ENCODE measurements at places on chromosomes 6 and 20.

DNA sequence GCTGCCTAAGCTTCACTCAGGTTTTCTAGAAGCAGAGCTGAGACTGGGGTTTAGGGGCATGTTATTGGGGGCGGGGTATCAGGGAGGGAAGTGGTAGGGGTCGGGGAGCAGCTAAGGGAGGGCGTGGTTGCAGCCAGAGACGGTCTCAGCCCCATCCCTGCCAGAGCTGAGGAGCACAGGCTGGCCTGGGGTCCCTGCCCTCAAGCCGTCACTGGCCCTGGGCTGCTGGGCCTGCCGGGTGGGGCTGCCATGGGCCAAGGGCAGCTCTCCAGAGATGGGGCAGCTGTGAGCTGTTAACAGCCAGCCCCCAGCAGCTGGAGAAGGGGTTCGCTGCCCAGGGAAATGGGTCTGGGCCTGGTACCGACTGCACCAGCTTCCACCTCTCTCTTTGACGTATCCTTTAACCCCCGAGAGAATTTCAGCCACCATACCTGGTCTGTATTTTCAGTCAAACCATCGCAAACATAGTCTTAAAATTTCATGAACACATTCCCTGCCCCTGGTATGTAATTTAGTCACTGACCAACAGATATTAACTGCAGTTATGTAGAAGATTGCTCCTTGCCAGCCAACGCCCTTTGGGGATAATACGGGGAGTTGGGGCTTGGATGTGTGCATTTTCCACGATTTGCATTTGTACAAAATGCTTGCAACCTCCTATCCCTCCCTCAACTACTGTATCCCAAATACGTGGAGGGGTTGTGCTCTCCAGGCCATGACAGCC lies 253.4 kb downstream of the TAF4 start:
- no peak for DNase-seq

- DNase-seq, result no peak
Observed at GRCh38 chr6:151661928-151662327, 145.6 kb upstream of the ESR1 start.

GRCh38 chr20:47464380-47465101 lies 37.1 kb upstream of the NCOA3 start:
- DNase-seq, result no peak

DNA sequence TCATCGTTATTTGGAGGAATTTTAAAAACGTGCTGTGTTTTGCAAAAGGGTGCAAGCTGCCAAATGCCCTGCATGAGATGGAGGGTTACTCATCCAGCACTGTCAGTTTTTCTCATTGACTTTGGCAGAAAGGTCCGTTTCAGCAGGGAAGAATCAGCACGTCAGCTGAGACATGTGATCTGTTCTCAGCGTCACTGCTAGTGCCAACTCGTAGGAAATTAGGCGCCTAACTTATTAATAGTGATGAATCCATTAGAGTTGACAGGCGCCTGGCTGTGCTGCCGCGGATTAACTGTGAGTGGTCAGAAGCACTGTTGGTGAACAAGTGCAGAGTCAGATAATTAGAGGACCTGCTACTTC lies 175.5 kb upstream of the FOXQ1 start:
- peak; percentile 71 for DNase-seq

GRCh38 chr6:89596484-89596883 lies 42.1 kb downstream of the LYRM2 start:
- DNase-seq, result no peak

DNA sequence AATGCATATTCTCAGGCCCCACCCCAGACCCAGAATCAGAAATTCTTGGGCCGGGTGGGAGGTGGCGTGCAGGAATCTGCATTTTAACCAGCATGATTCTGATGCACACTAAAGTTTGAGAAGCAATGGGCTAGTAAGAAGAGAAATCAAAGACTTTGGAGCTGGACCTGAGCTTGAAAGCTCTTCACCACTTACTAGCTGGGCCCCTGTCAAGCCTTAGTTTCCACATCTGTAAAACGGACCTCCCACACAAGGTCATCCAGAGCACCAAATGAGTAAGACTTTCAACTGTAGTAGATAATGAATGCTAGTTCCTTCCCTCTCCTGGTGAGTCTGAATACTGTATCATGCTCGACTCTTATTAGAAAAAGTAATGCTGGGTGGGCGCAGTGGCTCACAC lies 87.0 kb downstream of the TBC1D7 start:
- no peak for DNase-seq

- DNase-seq, result no peak
Observed at GRCh38 chr6:148874698-148875293, 128.0 kb downstream of the UST start.

DNA sequence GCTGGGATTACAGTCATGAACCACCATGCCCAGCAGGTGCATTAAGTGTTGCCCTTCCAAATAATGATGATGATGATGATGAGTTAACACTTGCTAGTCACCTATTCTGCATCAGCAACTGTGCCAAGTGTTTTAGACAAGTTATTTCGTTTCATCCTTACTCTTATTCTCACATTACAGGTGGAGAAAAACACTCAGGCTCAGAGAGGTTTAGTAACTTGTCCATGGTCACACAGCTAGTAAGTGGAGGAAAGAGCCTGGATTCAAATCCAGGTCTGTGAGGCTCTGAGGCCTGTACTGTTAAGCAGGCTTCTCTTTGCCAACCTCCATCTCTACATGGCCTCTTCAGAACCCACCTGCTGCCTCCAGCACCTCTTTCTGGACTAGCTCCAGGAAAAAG lies 70.8 kb downstream of the MDGA1 start:
- no peak for DNase-seq

GRCh38 chr20:1423625-1424106 lies 30.8 kb upstream of the FKBP1A start:
- DNase-seq, result no peak

GRCh38 chr20:48128436-48128835 lies 343.2 kb upstream of the SULF2 start:
- DNase-seq, result no peak

- DNase-seq, result no peak
Observed at GRCh38 chr6:63675138-63675537, 39.5 kb downstream of the PHF3 start.

- no peak for DNase-seq
Observed at GRCh38 chr20:21702553-21703470, 2.7 kb upstream of the PAX1 start.

DNA sequence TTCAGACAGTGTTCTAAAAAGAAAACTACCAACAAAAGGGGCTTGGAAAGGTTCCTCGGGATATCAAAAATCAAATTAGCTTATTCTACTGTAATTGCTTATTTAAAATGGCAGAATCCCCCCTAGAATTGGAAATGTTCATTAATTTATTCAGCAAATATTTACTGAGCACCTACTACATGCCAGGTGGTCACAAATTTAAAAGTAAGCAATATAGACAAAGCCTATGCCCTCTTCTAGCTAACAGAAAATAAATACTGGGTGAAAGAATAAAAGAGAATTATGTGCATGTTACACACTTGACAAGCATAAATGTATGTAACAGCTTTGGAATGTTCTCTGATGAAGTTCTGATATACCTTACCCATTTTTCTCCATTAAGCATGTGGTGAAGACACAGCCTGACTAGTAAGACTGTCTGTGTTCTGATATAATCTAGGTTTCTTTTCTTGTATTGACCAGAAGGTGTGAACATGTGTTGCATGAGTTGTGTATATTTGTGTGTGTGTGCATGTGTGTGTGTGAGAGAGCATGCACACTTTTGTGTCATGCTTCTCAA lies 606.7 kb upstream of the CITED2 start:
- DNase-seq, result no peak

- no peak for DNase-seq
Observed at GRCh38 chr6:37396571-37397180, 36.3 kb upstream of the CMTR1 start.

- no peak for DNase-seq
Observed at GRCh38 chr20:62660768-62661167, 18.5 kb downstream of the SLCO4A1 start.

GRCh38 chr6:36226438-36227047 lies 30.0 kb downstream of the BRPF3 start:
- DNase-seq, result no peak

DNA sequence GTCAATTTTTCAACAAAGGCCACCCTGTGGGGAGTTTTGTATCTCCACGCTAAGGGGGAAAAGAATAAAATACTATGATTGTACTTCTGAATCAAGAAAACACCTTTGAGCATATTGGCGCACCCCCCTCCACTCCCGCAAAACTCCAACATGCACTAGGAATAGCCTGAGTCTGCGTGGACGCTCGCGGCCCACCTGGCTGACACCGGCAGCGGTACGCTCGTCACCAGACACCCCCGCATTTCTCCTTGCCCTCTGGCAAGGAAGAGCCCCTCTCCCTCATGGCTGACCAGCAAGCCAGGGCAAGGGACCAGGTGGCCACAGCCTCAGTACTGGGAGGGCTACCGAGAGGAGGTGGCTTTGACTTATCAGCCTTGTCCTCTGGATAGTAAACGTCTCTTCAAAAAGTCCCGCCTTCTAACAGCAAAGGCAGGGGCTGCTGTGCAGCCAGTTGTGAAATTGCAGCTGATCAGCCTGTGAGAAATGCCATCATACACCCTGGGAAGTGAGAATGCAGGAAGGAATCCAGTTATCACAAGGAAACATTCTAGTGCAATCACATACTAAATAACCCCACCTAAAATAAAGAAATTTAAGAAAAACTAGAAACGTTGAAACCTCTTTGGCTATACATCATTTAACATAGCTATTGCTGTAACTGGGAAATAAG lies 84.2 kb downstream of the HUS1B start:
- DNase-seq, result no peak

GRCh38 chr6:47853766-47854165 lies 71.9 kb downstream of the OPN5 start:
- no peak for DNase-seq

DNA sequence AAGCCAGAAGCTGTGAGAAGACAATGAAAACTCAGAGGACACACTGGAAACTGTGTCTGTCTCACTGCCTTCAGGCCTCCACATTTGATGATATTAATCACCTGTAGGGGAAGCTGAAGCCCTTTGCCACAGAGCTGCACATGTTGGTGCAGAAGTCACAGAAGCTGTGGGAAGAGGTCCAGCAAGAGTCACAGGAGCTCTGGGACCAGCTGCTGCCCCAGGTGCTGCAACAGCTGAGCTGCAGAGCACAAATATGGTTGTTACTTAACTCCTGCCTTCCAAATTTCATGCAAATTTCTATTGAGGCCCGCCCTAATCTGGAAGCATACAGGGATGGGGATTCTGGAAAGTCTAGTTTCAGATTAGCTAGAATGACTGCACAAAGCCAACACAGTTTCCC lies 169.3 kb downstream of the OGFRL1 start:
- no peak for DNase-seq

DNA sequence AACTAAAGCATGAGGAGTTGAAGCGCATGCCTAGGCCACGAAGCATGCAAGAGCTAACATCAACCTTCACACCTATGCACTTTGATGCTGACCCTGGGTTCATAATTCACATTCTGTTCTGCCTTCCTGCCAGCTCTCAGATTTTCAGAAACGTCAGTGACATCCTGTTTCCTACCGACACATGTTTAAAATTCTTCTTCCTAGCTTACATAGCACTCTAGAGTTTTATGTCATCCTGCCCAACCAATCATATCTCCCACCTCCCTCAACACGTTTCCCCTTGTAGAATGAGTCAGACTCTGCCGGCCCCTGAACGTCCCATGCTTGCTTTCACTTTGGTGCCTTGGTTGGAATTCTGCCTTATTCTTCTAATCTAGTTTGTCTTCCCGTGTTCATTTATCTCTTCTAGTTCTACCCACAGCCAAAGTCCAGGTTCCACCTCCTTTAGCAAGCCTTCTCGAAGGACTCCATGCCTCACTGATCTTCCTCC lies 97.2 kb upstream of the MAP7 start:
- no peak for DNase-seq

DNA sequence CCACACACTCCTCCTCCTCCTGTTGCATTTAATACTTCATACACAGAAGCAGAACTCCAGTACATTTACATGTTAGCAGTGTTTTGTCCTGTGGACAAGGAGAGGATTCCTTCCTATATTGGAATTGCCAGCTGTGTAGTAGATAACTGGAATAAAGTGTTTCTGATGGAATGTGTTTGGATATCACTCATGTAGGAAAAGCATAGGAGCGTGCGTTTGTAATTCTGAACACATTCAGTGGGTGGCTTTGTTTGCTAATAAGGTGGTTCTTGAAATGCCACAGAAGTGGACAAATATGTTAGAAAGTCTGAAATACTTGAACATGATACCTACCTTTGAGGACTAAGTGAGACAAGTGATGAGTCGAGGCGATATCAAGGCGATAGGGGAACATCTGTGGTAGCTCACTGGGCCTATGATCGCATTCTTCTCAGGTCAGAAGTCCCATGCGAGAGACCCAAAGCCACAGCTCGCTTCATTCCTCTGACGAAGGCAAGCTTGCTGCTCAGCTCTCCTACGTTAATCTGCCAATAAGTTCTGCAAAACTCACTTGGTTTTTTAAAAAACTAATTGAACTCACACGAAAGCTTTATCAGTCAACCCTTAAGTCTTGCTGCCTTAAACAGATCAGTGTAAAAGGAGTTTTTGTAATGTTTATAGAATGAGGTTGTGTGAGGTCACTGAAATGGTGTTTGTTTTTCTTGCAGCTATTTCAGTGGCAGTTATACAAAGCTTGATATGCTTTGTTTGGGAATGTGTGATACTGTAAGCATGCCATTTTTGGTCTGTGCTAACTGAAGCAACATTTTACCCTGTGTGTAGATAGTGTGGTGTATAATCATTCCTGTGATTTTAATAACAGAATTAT lies 159.9 kb downstream of the SOX4 start:
- no peak for DNase-seq

DNA sequence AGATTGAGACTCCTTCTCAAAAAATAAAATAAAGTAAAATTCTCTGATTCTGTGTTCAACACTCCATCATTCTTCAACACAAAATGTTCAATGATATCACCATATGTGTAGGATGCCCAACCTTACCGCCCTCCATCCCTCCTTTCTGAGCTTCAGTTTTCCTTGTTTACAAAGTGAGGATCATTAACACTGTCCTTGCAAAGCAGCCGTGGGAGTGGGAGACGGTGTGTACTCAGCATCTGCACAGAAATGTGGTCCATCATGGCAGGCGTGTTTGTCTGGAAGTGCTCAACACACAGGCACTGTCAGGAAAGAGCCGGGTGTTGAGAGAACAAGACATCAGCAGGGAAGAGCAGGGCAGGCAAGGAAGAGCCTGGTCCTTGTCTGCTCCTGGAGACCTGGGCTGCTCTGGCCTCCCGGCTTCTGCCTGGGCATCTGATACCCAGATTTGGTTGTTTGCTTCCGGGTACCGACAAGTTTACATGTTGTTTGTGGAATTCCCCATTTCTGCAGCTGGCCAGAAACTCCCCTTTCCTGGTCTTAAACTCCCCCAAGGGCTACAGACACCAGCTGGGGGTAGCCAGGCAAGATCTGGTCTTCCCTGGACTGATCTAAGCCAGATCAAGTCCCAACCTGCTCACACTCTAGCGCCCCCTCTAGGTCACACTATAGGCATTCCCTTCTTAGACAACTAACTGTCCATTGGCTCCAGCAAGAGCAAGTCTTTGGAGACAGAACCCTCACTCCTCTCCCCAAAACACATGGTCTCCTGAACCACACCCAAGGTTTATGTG lies 26.7 kb upstream of the TTPAL start:
- no peak for DNase-seq

Data from cerebellar nuclear complex (tissue), 1 donor.